ENCODE measurements at places on chromosomes 12 and 14. TPM values are rescaled to one million over a fixed set of nuclear protein-coding genes. Genes with fewer than 3 reads are reported as not detected.

DNA sequence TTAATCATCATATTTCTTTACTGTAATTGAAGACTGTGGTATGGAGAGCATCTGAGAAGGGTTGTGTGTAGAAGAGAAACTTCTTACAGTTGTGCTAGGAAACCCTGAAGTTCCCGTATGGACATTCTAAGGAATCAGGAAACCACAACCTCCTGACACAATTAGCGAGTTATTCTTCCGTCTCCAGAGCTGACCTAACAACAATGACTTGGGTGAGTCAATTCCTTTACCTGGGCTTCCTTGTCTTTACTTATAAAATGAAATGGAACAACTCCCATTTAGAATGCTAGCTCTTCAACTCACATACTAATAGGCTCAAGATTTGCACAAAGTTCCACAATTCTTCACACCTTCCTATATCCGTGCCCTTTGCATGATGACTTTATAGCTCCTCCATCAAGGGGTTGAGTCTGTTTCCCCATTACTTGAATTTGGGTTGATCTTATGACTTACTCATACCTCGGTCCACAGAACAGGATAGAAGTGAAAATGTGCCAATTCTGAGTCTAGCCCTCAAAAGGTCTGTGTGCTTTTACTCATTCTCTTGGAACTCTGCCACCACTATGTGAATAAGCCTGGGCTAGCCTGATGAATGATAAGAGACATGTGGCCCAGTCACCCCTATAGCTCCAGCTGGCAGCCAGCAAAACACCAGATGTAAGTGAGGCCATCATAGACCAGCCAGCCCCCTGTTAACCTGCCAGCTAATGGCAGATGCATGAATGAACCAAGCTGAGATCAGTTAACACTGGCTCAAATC is 459.4 kb downstream of the ETNK1 start:
- DNase-seq: peak; percentile 87

GRCh38 chr12:5612556-5613410 is 180.9 kb downstream of the NTF3 start:
- no peak for DNase-seq

DNA sequence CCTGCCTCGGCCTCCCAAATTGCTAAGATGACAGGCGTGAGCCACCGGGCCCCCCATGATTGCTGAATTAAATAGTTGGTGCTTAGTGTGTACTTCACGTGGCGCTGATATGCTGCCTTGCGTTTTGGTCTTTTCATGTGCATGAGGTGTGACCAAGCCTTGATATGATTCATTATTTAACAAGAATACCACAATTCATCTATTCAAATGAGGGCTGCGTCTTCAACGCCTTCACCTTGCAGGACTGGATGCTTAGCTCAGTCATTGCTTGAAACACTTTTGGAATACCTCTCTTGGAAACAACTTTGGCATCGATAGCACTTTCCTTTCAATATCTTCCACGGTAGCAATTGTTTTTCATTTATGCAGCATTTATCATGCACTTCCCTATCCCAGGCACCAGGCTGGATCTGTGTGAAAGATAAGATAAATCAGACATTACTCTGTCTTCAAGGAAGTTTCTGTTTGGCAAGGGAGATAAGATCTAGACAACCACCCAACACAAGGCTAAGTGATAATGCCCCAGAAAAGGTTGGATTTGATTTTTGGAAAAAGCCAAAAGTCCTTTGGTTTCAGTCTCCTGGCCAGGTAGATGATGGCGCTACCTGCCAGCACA is 1.3 kb upstream of the TEAD4 start:
- DNase-seq: no peak

Gene RAPGEF3
- total RNA-seq: 6.0 TPM

Gene RAB15
- total RNA-seq: 12.0 TPM

DNA sequence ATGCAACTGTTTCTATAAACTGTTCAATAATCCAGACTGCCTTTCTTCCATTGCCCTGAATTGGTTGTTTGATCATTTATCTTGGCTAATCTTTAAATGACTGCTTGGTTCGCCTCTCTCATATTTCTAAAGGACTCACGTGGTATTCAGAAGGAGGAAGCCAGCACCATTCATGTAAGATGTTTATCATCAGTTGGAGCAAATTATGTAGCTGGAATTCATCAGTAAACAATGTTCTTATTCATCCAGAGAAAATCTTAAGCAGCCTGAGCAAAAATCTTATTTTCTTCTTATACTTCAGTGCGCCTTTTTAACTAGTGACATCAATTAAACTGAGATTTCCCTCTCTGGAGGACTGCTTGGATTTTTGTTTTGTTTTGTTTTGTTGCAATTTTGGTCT is 538.7 kb upstream of the TMEM132C start:
- no peak for DNase-seq

DNA sequence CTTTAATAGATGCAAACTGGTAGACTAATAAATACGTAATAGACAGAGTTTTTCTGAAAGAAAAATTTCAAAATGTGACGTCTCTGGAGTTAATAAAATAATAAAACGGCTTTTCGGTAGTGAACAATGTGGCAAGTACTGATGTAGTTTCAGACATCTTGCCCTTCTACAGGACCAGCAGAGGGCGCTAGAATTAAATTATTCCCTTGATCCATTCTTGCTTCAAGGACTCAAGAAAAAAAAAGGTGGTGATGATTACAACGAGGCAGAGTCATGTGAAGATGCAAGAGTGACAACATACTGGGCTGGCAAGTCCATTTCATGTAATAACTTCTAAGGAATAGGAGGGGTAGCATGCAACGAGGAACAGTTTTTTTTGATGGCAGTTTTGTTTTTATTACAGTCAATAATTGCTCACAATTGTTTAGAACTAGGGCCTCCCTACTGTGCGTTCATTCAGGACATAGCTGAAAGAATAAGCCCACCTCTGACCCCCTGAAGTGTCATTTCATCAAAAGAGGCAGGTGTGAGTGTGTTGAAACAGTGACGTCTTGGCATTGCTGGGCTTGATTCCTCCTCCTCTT is 101.0 kb upstream of the GZMB start:
- peak; percentile 82 for DNase-seq

Gene HOXC4
- total RNA-seq: 3.4 TPM

DNA sequence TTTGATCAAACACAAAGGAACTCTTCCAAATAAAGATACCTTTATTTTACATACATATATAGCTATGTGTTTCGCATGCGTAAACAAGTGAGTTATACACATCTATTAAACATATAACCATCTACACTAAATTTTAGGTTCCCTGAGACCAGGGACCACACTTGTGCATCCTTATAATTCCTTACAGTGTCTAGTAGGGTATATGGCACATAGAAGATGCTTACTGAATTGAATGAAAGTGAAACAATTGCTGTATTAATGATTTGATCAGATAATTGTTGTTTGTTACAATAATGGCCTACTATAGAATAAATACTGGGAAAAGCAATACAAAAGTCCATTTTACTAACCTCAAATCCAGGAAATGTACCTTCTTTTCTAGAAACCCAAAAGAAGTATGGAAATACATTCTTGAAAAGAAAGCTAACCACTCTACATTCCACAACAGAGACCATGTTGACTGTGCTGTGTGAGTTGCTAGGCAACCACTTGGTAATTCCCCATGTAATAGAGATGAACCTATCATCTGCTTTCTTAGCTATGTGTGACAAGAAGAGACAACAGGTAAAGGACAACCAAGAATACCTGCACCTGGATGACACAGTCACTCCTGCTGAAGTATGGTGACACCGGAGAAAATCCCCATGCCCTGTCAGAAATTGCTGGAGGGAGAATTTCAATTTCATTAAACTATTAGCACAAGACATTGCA is 11.9 kb upstream of the CIPC start:
- DNase-seq: peak; percentile 72

DNA sequence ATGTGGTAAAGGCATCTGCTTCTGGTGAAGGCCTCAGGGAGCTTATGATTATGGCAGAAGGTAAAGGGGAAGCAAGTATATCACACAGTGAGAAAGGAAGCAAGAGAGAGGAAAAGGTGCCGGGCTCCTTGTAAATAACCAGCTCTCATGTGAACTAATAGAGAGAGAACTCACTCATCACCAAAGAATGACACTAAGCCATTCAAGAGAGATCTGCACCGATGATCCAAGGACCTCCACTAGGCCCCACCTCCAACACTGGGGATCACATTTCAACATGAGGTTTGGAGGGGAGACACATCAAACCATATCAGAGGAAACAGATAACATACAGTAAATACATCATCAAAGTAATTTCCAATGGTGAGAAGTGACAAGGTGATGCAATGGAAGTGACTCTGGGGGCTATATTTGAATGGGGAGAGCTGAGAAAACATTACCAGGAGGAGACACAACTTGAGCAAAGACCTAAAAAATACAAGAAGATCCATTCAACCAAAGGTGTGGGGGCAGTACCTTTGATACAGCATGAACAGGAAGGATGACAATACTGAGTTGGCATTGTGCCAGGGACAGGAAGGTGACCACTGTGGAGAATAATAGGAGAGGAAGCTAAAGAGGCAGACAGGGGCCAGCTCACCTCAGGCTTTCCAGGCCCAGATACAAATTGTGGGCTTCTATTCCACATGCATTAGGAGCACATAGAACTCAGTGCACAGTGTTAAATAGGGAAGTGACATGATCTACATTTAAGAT is 134.4 kb upstream of the GRIP1 start:
- no peak for DNase-seq

Data from umbilical cord (tissue), 2 donors.